ENCODE measurements at places on chromosomes 6 and 20. TPM values are rescaled to one million over a fixed set of nuclear protein-coding genes. Genes with fewer than 3 reads are reported as not detected.

The C4B gene
- 3.5 TPM for total RNA-seq

The MLIP gene
- total RNA-seq: not detected

The OPRL1 gene
- total RNA-seq: 1.5 TPM

The PBOV1 gene
- not detected for total RNA-seq

The DEFB118 gene
- not detected for total RNA-seq

The CLVS2 gene
- not detected for total RNA-seq

The SDCBP2 gene
- 1.9 TPM for total RNA-seq

The FAM83C gene
- not detected for total RNA-seq

The SLC17A1 gene
- not detected for total RNA-seq

The DIDO1 gene
- total RNA-seq: 69.6 TPM

DNA sequence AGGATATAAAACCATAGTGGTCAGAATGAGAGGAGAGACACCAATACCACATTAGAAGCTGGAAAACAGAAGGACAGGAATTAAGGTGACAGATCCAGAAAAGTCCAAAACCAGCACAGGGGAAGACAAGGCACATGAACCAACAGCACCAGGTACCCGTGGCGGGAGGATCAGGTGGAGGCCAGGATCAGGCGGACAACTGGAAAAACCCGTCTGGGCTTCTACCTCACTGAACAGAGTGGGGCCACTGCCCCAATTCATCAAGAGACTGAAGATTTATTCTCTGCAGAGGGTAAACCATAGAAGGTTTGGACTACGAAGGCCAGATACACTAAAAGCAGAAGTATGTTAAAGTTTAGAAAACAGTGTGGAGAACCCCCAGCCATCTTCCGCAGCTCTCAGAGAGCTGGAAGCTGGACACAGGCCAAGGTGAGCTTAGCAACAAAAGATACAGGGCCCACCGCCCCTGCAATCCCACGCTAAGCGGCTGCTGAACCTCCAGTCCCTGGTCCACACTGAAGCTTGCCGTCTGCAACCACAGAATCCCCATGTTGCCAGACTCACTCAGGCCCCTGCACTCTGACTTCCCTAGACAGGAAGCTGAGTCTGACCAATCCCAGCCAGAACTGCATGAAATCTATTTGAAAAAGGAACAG, 29.9 kb downstream of the ABHD12 start:
- no peak for DNase-seq

GRCh38 chr20:43584448-43585136, 6.1 kb upstream of the IFT52 start:
- DNase-seq: no peak

DNA sequence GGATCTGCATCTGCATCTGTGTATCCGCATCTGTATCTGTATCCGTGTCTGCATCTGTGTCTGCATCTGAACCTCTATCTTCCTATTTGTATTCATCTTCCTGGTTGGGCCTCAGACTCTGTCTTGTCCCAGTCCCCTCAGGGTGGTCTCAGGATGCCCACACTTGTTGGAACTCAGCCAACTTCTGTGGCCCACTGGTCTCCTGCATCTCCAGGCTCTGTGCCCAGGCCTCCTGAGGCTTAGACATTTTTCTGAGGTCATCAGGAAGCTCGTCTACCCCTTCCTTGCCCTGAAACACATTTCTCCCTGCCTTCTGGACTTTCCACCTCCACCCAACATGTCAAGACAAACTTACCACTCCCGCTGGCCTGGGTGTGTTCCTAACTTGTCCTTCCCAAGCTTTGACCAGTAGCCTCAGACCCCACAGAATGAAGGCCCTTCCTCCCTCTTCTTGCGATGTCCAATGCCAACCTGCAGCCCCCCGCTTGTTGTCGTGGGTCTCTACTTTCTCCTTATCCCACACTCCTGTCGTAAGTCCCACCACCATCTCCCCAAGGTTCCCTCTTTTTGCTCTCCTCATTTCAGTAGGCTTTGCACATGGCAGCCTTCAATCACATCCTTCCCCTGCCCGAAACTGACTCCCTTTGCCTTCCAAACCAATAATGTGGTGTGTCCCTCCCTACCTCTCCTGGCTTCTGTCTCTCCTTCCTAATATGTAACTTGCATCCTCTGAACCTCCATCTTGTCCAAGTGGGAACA, 176.5 kb downstream of the DLL1 start:
- DNase-seq: no peak

- no peak for DNase-seq
These were observed 358.1 kb downstream of the SMOC2 start for GRCh38 chr6:168799067-168799466.

- DNase-seq: no peak
These were observed 236.0 kb downstream of the TBXT start for GRCh38 chr6:165931675-165932074.

GRCh38 chr20:58459058-58459750, 56.0 kb downstream of the APCDD1L start:
- DNase-seq: no peak

- no peak for DNase-seq
These were observed 3.3 kb upstream of the COL11A2 start for GRCh38 chr6:33195304-33196165.

DNA sequence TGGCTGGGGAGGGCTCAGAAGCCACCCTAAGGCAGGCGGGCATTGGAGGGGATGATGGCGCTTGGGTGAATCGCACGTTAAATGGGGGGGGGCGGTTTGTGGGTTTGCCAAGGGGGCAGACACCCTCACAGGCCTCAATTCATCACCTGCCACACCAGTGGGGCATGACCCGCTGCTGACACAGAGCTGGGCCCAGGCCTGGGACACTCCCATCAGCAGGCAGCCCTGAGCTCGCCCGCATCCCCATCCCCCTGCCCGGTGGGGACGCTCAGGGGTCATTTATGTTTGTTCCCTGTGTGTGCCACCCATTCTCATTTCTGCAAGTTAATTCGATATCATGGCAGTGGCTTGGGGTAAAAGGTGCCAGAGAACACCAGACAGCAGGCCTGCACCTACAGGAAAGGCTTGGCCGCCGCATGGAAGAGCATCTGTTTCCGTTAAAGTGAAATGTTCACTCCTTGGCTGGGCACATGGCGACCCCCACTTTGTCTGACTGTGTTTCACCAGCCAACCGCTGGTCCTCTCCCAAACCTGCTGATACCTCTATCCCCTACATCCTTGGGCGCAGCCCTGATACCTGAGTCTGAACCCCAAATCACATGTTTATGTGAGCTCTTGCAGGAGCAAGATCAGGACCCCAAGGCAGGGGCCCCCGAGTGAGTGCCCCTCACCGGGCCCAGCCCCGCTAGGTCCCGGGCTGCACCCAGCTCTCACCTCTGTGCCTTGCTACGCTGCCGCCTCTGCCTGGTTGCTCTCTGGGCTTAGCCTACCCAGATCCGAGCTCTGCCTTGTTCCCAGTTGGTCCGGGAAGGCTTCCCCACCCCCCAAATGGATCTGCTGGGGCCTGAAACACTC, 248.8 kb downstream of the TAF4 start:
- DNase-seq: no peak

DNA sequence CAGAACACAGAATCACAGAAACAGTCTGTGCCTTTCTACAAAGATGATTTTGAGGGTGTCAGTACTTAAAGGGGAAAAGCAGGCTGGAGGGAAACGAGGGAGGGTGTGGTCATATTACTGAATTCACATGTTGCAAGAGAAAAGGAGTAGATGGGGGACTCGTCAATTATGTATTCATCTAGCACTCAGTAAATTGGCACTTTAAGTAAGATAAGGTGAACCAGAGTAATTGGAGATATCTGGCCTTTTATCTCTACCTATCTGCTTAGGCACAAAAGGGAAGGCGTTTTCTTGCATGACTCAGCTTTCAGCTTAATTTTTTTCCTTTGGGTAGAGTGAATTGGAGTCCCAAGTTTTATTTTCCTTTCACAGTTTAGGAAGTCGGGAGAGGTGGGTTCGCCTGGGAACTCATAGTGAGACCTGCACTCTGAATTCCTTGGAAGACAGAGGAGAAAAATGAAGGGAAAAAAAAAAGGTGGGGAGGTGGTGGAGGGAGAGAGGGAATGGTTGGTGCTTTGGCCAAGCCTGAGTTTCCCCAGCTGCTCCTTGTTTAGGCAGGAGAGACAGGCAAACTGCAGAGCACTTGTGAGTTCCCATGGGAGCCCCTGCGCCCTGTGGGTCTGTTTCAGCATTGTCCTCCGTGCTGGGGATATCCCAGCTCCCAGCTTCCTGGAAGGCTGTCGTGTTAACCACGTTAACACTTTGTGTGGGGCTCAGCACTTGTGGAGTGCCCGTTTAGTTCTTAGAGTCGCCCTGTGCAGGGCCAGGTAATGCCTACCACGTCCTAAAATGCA, 19.7 kb upstream of the GTSF1L start:
- DNase-seq: no peak

DNA sequence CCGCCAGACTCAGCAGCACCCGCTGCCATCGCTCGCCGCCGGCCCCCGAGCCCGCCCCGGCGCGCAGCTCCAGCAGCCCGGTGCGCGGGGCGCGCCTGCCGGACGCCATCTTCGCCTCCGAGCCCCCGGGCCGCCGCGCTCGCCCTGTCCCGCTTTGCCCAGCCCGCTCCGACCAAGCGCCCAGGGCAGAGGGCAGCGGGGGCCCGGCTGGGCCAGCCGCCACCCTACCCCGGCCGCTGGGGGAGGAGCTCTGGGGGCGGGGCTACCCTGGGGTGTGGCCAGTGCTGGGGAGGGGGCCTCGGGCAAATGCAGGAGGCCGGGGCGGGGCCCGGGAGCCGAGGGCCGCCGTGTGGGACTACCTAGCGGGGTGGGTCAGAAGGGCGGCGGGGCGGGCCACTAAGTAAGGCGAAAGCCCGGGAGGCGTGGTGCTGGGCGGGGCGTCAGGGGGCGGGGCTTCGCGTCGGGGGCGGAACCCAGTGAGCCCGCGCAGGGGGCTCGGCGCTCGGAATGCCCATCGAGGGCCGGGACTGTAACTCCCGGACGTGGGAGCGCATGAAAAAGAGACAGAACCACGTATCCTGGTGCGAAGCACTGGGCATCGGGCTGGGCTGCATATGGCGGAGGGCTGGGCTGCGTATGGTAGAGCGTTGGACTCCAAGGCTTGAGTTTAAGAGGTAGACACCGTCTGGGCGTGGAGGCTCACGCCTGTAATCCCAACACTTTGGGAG, at the start of gene SNTA1:
Gene SNTA1, minus strand, starts transcription at position 252 of the 728 bp plus-strand sequence. Its CDS starts 143 bp downstream, at position 109.
- peak; percentile 94 for DNase-seq

DNA sequence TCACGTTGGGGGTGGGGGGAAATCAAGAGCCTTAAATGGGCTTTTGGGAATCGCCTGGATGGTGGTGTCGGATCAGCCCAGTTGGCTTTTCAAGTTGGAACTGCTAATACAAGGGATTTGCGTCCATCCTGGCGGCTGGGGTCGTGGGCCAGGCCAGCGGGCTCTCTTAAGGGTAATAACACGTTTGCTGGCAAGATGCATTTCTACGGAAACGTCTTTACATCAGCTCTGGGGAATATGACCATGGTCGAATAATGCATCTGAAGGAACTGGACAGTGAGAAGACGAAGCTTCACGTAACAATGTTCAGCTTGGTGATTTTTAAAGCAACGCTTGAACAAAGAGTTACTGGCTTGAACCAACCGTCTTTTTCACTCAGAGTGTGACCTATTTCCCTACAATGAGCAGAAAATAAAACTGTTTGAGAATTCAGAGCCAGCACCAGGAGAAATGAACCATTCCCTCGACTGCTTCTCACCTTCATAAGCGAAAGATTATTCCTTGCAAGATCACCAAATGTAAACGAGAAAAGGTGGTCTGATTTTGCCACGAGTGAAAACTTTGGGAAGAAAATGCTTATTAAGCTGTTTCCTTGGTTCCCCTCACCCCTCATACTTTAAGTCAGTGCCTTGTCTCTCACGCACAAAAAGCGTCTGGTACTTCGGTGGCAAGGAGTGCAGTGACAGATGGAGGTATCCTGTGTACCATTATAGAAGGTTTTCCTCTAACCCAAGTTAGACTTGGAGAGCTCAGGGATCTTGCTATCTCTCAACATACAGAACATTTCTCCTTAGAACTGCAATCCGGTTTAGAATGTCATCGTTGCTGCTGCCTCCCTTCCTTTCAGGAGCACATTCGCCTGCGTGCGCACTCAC, 1.4 kb upstream of the MARCKS start:
- peak; percentile 24 for DNase-seq

DNA sequence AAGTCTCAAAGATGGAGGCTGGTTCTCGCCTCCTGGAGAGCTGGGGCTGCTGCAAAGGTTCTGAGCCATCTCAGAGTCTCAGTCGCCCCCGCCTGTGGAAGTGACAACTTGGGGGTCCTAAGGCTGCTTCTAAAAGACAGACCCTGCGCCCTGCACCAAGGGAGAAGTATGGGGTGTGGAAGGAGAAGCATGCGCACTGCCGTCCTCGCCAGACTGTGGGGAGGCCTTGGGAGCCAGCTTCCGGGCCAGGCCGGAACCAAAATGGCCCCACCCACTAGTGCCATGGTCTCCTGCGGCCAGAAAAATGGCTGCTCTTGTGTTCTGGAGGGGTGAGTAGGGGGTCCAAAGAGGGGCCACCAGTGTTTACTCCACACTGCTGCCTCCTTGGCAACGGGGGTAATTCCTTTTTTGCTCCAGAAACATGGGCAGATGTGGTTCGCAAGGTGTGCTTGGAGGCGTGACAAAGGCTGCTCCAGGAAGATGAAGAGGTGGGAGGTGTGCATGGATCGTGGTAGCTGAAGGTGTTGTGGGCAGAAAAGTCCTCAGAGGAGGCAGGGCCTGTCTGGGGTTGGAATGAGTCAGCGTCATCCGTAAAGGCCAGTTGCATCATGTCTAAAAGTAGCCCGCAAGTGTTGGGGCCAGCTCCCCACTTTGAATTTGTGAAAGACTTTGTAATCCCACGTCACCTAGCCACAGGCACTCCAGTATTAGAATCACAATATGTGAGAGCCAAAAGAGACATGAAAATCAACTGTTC, 329.8 kb upstream of the SOX4 start:
- no peak for DNase-seq

DNA sequence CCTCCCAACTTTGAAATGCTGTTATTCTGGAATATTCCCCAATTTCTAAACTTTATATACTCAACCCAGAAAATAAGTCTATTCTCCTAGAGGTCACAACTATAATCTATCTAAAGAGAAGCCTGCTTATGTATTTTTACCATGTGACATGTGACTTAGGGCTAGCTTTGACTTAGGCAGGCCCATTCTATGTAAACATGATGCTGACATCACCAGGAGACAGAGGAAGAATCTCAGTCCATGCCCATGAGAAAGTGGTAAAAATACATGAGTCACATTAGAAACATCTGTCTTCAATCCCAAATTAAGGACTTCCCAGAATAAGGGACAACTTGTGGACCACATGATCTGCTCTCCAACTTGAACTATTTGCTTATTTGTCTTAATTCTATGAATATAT, 113.6 kb upstream of the ID4 start:
- DNase-seq: no peak

DNA sequence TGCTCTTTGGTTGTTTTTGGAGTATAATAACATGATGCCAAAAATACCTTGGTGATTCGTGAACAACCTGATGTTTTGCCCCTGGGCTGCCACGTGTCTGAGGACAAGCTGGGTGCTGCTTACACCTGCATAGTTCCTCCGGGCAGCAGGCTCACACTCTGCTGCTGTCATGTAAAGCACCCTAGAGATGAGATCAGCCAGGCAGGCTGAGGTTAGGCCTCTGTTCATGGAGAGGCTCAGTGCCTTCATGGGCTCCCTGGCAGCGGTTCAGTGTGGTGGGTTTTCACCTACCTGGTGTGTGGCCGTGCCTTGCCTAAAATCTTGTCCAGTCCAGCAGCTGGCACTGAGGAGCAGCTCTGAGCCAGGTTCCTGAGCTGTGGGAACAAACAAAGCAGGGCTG, 60.1 kb upstream of the TAGAP start:
- DNase-seq: peak; percentile 53

- DNase-seq: no peak
These were observed 19.1 kb downstream of the B4GALT5 start for GRCh38 chr20:49694450-49695071.

- no peak for DNase-seq
These were observed 89.9 kb downstream of the CD83 start for GRCh38 chr6:14207448-14207847.
